ENCODE measurements at places on chromosomes 16 and 17.

DNA sequence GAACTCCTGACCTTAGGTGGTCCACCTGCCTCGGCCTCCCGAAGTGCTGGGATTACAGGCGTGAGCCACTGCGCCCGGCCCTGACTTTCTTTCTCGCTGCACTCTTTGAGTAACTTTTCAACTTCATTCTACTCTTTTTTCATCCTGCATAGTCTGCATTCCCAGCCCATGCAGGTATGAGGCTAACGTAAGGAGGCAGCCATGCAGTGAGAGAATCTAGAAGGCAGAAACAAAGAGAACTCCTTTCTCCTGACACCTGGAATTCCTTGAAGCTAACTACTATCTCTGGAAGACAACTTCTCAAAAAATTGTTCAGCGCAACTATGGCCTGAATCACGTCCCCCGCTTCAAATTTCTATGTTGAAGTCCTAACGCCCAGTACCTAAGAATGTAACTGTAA, 152.0 kb downstream of the SLC39A11 start:
- no peak for DNase-seq

DNA sequence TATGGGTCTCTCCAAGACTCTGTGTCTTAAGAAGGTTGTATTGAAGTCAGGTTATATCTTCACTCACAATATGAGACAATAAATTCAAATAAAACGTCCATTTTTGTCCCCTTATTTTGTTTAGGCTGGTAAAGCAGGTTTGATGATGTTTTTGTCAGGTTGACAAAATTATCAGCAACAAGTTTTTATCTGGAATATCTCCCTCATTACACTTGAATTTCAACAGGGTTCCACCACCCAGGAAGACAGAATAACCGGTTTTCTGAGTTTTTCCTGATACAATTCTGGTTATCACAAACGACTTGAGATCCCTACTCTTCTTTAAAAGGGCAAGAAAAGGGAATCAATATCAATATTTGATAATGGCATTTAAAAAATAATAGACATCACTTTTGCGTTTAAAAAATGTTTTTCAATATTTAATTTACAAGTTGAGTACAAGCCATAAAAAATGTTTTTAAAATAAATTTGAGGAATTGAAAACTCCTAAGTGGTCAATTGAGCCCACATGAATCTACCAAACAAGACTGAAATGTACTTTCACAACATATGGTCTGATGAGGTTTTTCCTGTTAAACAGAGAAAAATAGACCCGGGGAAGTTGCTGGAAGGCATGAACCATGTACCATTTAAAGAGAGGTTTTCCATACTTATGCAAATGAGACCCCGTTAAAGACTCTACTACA, 1.4 kb upstream of the ATP6V0A1 start:
- peak; percentile 27 for DNase-seq

DNA sequence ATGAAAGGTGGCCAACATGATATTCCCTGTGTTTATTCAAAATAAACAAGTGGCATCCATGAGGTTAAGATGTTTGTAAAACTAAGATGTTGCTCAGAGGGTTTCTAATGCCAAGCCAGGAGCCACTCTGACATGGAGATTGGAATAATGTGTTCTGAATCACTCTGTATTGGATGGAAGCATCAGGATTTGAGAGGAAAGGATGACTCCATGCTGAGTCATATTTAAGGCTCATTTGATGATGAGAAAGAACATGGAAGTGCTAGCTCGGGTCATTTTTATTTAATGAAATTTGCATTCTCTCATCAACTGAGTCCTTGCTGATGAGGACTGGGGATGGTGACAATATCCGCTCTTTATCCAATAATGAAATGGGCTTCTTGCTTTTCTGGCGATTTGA, 6.2 kb downstream of the VAT1L start:
- DNase-seq: peak; percentile 45

- no peak for DNase-seq
Measured at GRCh38 chr16:89550421-89551007, 10.0 kb upstream of the RPL13 start.

GRCh38 chr17:7046127-7046724, 2.3 kb upstream of the SLC16A11 start:
- DNase-seq: no peak

- DNase-seq: no peak
Measured at GRCh38 chr17:41956522-41956921, 10.1 kb upstream of the CNP start.

DNA sequence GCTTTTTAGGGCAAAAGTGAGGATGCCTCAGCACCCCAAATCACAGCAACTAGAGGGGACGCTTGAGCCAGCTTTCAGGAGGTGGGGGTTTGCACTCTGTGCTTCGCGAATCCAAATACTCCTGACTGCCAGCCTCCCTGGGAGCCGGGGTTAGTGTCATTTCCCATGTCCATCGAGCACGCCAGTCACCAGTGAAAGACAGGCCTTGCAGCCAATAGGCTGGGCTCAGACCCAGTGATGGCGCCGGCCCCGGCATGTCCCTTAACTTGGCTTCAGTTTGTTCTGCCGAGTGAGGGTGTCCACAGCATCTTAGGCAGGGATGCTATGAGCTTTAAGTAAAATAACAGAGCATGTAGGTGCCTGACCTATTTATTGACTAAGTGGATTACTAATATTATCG, 50.9 kb upstream of the CDC42EP4 start:
- DNase-seq: no peak

DNA sequence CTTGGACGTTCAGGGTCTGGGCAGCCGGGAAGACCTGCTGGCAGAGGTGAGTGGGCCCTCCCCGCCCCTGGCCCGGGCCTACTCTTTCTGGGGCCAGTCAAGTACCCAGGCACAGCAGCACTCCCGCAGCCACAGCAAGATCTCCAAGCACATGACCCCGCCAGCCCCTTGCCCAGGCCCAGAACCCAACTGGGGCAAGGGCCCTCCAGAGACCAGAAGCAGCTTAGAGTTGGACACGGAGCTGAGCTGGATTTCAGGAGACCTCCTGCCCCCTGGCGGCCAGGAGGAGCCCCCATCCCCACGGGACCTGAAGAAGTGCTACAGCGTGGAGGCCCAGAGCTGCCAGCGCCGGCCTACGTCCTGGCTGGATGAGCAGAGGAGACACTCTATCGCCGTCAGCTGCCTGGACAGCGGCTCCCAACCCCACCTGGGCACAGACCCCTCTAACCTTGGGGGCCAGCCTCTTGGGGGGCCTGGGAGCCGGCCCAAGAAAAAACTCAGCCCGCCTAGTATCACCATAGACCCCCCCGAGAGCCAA, 8.6 kb upstream of the ABCC3 start:
- peak; percentile 85 for DNase-seq

GRCh38 chr17:29007456-29007855, 1.6 kb upstream of the SEZ6 start:
- no peak for DNase-seq

GRCh38 chr17:55842405-55843158, 91.7 kb downstream of the PCTP start:
- DNase-seq: no peak

DNA sequence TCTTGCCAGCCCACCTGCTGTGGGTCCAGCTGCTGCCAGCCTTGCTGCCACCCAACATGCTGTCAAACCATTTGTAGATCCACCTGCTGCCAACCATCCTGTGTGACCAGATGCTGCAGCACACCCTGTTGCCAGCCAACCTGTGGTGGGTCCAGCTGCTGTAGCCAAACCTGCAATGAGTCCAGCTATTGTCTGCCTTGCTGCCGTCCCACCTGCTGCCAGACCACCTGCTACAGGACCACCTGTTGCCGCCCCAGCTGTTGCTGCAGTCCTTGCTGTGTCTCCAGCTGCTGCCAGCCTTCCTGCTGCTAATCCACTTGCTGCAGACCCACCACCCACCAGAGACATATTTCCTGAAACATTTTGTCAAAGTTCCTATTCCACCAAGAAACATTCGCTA, 641 bp downstream of the KRTAP9-1 start:
- DNase-seq: no peak

GRCh38 chr16:55641430-55642056, 14.2 kb upstream of the SLC6A2 start:
- DNase-seq: no peak

- no peak for DNase-seq
Measured at GRCh38 chr16:72111657-72112451, 18.2 kb downstream of the DHX38 start.

DNA sequence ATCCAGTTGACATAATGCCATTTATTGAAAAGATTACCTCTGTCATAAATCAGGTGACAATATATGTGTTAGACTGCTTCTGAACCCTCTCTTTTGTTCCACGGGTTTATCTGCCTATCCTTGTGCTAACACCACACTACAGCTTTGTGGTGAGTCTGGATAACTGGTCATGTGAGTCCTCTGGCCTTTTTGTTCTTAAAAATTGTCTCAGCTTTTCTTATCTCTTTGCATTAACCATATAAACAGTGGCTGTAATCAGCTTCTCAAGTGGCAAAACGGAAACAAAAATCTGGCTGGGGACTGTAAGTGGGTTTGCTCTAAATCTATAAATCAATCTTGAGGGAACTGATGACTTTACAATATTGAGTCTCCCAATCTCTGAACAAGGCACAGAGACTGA, 44.6 kb downstream of the STX8 start:
- no peak for DNase-seq

DNA sequence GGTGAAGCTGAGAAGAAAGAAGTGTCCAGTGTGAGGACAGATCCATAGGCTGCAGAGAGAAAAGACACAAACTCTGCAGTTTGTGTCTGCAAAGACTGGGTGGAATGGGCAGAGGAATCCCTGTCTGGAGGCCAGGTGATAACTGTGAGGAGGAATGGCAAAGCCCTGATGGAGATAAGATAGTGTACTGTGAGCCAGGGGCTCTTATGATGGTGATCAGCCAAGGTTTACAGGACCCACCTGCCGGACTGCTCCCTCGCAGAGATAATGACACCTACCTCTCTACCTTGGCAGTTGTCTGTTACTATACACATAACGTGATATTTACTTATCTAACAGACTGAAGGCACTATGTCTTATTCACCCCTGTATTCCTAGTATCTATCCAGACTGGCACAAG, 92.6 kb upstream of the ASIC2 start:
- DNase-seq: no peak

- no peak for DNase-seq
Measured at GRCh38 chr16:87878704-87879103, 9.4 kb upstream of the SLC7A5 start.

GRCh38 chr17:38885044-38885727, 15.3 kb downstream of the LASP1 start:
- DNase-seq: no peak

- no peak for DNase-seq
Measured at GRCh38 chr17:33529816-33530215, 236.7 kb upstream of the ASIC2 start.

DNA sequence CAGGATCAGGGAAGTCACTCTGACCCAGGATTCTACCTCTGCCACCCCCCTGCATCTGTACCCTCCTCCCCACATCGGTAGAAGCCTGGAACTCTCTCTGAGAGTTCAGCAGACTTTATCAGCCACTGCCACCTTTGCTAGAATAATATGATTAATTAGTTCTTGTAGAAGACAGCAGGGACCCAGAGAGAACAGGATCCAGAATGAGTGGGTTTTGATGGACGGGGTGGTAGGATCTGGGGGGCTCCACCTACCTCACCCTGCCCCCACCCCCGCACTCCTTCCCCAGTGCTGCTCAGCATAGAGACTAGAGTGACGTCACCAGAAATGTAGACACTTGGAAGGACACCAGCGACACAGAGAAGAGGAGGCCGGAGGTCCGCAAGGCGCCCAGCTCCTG, 33.5 kb downstream of the ABCC6 start:
- no peak for DNase-seq

GRCh38 chr17:4950746-4951204, at the start of gene ENO3:
Gene ENO3 (plus strand): TSS chr17:4951119. CDS start chr17:4951830, 711 bp downstream.
- no peak for DNase-seq

GRCh38 chr17:1906662-1907101, 76.9 kb downstream of the RPA1 start:
- no peak for DNase-seq

- no peak for DNase-seq
Measured at GRCh38 chr17:31560616-31561235, 169.3 kb downstream of the RAB11FIP4 start.

GRCh38 chr17:71203953-71204352, 916.9 kb upstream of the SOX9 start:
- DNase-seq: no peak

DNA sequence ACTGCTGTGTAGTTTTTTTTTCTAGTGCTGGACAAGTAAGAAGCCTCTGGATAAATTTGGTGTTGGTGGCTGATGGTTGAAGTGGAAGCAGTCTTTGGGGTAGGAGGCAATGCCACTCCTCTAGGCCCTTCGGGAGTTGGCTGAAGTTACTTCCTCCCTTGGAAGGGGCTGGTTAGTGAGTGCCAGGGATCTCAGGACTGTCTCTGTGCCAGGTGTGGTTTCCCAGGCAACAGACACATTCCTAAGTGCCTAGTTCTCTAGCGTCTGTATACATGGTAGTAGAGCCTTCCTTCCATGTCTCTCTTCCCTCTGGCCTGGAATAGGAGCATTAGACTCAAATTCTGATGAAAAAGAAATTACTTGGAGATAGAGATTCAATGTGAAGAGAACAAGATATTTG, 15.3 kb downstream of the TMEM98 start:
- peak; percentile 39 for DNase-seq

GRCh38 chr16:13961099-13961811, 41.3 kb downstream of the ERCC4 start:
- peak; percentile 56 for DNase-seq

DNA sequence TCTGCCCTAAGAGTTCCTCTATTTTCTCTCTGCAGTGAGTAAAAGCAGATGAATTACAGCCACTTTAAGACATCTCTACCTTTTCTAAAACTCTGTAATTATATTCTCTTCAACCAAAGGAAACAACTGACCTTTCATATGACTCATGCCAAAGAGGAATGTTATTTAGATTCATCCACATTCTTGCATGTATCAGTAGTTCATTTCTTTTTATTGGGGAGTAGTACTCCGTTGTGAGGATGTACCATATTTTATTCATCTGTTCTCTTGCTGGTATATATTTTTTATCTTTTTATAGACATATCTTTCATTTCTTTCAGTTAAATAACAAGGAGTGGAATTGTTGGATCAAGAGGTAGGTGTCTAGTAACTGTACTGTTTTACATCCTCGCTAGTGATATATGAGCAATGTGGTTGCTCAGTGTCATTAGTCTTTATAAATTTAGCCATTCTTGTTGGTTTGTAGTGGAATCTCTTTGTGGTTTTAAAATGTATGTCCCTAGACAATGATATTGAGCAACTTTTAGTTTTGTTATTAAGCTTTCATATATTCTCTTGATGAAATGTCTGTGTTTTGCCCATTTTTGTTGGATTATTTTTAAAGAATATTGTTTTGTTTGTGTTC, 7.8 kb upstream of the MYH8 start:
- DNase-seq: peak; percentile 21

DNA sequence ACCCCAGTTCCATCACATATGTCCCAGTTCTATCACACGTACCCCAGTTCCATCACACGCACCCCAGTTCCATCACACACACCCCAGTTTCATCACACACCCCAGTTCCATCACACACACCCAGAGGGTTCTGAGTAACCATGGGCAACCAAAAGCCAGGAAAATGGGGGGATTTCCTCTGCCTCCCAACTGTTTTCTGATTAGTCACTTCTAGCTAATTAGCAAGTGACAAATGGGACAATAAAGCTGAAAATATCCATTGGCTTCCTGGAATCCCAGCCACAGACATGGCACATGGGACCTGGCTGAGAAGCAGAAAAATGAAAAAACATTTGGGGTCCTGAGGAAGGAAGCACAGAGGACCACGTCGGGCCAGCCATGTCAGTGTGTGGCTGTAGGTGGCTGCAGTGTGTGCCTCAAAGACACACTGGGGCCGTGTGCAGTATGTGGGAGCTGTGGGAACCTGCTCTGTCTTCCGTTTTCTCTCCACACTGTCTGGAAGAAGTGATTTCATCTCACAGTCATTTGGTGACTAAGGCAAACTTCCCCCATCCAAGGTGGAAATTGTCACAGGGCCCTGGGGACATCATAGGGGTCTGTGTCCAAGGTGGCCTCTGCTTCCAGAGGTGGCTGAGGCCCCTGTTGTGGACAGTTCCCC, 106.7 kb downstream of the CMIP start:
- peak; percentile 79 for DNase-seq
